ENCODE measurements at places on chromosomes 7 and 10.
A peak's percentile ranks its signal among the peaks of the same experiment; 100 is the strongest.

GRCh38 chr7:100016215-100016901, 962 bp downstream of the ZKSCAN1 start:
- no peak for DNase-seq

DNA sequence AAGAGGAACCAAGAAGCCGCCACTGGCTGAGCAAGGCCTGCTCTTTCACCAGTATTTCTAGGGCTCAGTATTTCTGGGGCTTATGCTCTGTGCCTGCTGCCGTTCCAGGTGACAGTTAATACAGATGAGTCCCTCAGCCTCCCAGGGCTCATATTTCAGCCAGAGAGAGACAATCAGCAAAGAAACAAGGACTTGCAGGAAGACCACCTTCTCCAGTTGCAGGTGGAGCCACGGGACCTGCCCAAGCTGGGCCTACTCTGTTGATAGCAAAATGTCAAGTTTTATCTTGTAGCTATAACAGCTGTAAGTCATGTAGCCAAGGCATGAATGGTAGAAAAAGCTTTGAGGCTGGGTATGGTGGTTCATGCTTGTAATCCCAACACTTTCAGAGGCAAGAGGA, 42.7 kb downstream of the NPTX2 start:
- DNase-seq: no peak

DNA sequence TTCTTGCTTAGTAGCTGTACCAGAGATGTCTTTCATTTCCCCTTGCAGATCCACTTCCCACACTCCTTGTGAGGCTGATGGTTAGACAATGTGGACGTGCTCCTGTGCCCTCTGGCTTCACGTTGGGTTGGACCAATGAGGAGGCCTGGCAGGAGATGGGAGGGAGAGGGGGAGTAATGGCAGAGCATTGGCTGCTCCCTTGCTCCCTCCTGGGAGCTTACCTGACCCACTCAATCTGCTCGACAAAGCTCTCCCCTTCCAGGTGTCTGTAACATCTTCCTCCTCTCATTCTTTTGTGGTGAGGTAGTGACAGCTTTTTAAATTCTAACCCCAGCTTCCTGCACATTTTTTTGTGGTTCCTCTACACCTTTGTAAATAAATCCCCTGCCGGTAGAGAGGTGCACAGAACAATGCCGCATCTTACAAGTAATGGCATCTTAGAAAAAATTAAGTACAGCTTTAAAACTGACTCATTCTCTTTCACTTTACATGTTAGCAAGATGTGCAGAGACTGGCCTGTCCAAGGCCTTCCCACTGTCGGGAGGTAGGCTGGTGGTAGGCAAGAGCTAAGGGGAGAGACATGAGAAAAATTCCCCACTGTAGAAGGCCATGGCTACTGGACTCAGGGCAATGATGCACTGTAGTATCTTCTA, 134.3 kb downstream of the HTR7 start:
- DNase-seq: no peak

DNA sequence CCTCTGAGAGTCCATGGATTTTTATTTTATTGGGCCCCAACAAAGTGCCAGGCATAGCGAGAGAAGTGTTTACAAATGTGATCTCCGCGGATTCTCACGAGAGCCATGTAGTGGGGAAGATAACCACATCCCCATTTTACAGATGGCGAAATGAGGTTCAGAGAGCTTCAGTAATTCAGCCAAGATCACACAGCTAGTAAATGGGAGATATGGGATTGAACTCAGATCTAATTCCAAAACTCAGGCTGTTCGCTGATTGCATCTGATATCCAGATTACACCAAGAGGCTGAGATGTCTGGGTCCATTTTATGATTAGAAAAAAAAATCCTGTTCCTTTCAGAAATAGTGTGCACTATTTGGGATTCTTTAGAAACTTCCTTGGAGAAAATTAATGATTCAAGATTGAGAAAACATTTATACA, 1.3 kb downstream of the FAS start:
- DNase-seq: no peak

DNA sequence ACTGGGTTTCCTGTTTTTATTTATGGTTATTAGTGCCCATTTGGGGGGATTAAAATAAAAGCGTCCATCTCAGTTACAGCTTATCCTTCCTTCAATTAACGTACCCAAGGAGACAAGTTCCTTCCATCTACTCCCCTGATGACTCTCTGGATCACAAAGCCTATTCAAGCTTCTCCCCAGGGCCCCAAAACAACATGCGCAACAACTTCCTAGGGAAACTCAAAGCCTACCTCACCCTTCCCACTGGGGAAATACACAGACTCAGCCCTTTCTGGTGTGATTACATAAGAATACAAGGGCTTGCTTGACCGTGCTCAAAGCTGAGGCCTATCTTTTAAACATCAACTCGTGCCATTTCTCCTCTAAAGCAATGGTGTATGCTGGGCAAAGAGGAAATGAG, 112.4 kb downstream of the CDK6 start:
- DNase-seq: no peak

GRCh38 chr7:111736552-111736874, 174.2 kb upstream of the IMMP2L start:
- peak; percentile 16 for DNase-seq

GRCh38 chr7:4111166-4111565, 570.9 kb upstream of the FOXK1 start:
- no peak for DNase-seq

DNA sequence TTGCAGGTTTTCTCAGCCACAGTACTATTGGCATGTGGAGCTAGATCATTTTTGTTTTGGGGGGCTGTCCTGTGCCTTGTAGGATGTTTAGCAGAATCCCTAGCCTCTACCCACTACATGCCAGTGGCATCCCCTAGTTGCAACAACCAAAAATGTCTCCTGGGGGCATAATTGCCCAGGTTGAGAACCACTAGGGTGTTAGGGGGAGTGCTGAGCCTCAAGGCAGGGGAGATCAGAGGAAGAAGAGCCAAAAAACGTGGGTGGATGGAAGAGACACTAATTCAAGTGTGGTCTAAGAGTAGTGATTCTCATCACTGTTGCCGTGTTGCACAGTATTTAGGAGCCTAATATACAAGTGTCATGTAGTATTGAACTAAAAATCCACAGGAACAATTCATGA, 31.7 kb upstream of the CCNY start:
- no peak for DNase-seq

DNA sequence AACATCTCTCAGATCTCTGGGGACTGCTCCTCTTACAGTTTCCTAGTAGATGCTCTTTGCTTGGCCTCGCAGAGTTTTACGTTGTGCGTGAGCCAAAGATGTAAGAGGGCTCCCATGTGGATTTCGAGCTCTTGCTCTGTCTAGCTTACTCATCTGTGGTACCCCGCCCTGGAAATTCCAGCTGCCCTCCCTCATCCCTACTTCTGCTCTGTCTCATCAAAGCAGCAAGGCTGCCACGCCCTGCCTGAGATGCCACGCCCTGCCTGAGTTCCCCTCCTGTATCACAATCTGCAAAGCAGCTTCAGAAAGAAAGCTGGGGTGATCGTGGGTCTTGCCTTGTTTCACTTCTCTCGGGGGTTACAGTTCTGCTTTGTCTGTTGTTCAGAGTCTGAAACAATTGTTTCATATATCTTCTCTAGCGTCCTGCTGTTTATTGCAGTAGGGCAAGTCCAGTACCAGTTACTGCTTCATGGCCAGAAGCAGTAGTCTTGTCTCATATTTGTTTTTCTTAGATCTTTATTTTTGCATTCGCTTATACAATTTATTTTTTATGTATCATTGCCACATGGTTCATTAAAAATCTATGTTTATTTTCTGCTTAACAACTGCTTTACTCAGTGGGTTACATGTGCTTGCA, 36.1 kb upstream of the CCNY start:
- peak; percentile 42 for DNase-seq

GRCh38 chr10:97596101-97597082, 6.9 kb downstream of the C10orf62 start:
- DNase-seq: peak; percentile 75

- no peak for DNase-seq
Measured at GRCh38 chr7:79118143-79118542, 335.3 kb downstream of the MAGI2 start.

DNA sequence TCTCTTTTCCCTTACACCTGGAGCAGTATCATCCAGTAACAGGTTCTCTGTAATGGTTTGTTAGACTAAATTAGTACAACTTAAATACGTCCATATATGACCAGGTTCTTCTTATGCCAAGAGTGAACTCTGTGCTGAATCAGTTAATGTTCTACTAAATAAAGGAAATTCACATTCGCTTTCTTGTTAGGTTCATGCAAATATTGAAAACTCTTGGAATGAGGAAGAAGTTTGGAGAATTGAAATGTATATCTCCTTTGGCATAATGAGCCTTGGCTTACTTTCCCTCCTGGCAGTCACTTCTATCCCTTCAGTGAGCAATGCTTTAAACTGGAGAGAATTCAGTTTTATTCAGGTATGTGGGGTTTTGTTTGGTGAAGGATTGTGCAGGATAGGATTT, 15.3 kb upstream of the CFAP69 start:
- no peak for DNase-seq

GRCh38 chr7:36747280-36748016, 23.2 kb upstream of the AOAH start:
- DNase-seq: peak; percentile 41

GRCh38 chr10:12806228-12807095, 195.1 kb downstream of the CCDC3 start:
- no peak for DNase-seq

GRCh38 chr10:34962866-34963265, 127.3 kb downstream of the CUL2 start:
- no peak for DNase-seq

GRCh38 chr10:14904864-14905263, 26.2 kb downstream of the SUV39H2 start:
- DNase-seq: no peak

DNA sequence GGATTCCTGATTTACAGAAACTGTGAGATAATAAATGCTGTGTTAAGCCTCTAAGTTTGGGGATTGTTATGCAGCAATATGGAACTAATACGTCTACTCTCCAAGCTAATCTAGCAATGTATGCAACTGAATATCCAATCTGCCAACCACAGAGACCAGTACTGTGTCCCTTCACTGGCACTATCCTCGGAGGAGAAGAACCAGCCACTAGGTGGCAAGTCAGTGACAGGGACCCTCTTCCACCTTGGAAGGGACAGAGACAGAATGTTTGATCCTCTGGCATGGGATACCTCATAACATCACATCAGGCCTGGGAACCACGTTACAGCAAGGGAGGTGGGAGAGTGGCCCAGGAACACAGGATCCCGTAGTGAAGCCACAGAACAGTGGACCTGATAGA, 96.4 kb downstream of the CREM start:
- DNase-seq: no peak

GRCh38 chr7:7315851-7316250, 133.5 kb downstream of the C1GALT1 start:
- DNase-seq: no peak

GRCh38 chr7:101874028-101874427, 56.6 kb downstream of the CUX1 start:
- DNase-seq: peak; percentile 58

DNA sequence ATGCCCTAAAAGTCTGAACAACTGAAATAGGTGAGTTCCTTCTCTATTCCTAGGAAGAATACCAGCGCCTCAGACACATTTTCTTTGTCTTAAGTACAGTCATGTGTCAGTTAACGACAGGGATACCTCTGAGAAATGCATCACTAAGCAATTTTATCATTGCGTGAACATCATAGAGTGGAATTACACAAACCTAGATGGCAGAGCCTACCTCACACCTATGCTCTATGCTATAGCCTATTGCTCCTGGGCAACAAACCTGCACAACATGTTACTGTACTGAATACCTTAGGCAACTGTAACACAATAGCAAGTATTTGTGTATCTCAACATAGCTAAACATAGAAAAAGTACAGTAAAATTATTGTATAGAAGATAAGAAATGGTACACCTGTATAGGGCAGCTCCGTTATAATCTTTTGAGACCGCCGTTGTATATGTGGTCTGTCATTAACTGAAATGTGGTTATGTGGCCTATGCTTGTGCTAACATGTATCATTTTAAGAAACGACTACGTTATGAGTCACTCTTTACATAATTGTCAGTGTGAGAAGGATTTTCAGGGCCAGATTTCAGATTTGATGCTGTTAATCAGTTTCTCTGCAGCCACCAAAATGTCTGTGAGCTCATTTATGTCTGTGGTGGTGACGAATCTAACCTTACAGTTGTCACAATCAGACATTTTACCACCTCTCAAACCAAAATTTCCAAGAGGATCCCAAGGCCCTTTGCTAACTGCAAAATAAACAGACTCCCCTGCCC, 66.1 kb upstream of the STK17A start:
- DNase-seq: peak; percentile 18

DNA sequence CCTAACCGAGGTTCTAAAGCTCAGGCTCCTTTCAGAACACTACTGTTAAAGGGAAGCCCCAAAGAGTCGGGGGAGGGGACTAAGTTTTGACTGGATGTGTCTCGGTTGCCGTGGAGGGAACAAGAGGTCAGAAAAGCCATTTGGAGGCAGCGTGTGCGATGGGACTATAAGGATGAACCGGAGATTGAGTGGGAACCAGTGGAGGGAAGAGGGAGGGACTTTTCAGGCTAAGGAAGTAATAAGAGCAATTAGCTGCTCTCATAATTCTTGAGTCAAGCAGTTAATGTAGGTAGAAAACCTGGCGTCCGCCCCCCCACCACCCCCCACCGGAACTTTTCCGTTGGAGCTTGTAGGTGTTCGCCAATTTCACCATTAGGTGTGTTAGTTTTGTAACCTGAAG, 491 bp upstream of the AKAP9 start:
- DNase-seq: peak; percentile 19

DNA sequence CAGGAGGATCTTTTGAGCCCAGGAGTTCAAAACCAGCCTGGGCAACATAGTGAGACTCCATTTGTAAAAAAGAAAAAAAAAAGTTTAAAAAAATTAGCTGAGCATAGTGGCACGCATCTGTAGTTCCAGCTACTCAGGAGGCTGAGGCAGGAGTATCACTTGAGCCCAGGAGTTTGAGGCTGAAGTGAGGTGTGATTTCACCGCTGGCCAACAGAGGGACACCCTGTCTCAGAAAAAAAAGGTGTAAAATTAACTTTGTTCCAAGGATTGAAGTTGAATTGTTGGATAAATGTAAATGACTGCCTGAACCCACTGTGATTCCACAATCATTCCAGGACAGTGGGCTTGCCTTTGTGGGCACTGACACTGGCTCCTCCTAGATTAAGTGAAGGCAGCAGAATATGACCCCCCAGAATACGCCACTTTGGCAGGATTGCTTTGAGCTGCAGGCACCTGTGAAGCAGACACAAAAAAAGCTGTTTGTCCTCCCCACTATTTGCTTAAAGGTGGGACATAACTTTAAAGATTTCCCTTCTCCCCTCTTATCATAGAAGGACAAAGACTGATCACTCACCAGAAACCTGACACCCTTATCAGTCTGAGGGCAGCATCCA, 57.2 kb upstream of the FOXI2 start:
- no peak for DNase-seq

GRCh38 chr7:35624299-35625186, 70.4 kb downstream of the HERPUD2 start:
- DNase-seq: peak; percentile 30

DNA sequence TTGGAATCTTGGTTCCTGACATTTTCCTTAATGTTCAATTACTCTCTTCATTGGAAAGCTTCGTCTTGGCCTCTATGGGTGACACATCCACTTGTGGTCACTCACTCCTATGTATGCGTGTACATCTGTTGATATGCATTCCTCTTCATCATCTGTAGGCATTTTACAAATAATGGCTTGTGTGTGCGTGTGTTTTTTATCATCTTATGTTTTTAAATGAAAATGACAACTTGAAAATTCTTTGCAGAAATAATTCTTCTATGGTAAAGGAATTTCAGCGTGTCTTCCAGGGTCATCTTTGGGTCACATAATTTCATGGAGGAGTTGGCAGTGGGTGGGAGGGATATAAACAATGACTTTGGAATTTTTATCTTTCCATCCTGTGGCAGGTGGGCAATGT, 925.1 kb downstream of the LRMDA start:
- DNase-seq: no peak

Data from iris pigment epithelial cell (primary cell).